ENCODE measurements at places on chromosomes 5 and 9.

- DNase-seq: no peak
Observed at GRCh38 chr9:95078511-95078910, 239.0 kb downstream of the FANCC start.

- no peak for DNase-seq
Observed at GRCh38 chr5:144205141-144205551, 34.5 kb downstream of the KCTD16 start.

DNA sequence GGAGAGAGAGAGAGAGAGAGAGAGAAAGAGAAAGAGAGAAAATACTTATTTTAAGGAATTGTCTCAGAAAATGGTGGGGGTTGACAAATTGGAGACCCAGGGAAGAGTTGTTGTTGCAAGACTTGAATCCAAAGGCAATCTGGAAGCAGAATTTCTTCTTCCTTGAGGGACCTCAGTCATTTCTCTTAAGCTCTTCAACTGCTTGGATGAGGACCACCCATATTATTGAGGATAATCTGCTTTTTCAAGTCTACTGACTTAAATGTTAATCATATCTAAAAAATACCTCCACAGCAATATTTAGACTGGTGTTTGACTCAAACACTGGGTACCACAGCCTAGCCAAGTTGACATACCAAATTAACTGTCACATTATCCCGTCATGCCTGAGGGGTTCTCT, 2.9 kb downstream of the CDKN2B-AS1 start:
- no peak for DNase-seq

DNA sequence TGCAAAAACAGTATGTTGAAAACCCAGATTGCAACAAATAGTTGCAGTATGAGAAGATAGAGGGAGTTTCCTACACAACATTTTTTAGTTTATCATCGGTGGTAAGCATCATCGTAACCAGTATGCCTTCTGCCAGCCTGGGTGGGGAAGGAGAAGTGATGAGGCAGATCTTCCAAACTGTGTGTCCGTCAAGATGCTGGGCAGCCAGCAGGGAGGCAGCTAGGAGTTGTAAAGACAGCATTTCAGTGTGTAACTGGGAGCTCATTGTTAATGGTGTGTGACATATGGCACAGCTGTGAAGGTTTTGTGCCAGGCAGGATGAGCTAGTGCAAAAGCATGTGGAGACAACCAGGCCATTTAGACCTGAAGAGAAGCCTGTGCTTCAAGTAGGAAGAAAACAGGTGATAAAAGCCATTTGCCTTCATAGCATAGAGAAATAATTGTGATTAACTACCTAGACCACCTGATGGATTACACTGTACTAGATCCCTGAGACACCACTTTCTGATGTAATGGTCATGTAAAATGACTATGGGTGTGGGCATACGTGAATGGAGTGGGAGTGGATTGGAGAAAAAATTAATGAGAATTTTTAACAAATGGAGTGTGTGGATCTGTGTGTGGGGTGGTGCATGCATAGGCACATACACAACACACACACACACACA, 347.0 kb upstream of the ADAMTSL1 start:
- DNase-seq: no peak

GRCh38 chr9:87671478-87671877, 54.4 kb upstream of the CTSL start:
- no peak for DNase-seq

DNA sequence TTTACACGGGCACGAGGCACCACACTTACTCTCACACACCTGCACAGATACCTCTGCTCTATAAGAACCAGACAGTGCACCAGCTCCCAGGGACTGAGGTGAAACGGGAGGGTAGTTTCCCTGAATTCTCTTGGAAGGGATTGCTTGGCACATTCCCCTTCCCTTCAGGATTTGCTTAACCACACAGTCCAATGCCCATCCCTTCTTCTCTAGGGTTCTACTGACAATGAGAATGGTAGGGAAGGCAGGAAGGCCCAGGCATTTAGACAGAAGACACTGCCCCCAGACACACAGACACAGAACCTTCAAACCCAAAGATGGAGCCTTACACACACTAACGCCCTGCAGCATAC, 704 bp upstream of the LHX6 start:
- DNase-seq: no peak

DNA sequence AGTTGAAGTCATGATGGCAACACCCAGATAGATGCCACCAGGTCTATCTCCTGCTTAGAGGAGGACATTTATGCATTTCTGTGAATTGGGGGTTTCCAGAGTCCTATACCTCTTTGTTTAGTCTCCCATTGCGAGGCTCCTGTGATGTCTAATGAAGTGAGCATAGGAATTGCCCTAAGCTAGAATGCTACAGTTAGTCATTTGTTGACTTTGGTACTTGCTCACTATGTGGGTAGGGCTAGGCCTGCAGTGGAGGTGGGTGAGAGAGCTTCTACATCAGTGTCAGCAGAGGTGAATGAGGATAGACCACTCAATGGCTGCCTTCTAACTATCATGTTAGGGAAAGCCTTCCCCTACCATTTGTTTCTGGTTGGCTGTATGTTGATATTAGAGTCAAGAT, 173.3 kb upstream of the POC5 start:
- no peak for DNase-seq

- no peak for DNase-seq
Observed at GRCh38 chr5:134139891-134140469, 25.5 kb downstream of the TCF7 start.

DNA sequence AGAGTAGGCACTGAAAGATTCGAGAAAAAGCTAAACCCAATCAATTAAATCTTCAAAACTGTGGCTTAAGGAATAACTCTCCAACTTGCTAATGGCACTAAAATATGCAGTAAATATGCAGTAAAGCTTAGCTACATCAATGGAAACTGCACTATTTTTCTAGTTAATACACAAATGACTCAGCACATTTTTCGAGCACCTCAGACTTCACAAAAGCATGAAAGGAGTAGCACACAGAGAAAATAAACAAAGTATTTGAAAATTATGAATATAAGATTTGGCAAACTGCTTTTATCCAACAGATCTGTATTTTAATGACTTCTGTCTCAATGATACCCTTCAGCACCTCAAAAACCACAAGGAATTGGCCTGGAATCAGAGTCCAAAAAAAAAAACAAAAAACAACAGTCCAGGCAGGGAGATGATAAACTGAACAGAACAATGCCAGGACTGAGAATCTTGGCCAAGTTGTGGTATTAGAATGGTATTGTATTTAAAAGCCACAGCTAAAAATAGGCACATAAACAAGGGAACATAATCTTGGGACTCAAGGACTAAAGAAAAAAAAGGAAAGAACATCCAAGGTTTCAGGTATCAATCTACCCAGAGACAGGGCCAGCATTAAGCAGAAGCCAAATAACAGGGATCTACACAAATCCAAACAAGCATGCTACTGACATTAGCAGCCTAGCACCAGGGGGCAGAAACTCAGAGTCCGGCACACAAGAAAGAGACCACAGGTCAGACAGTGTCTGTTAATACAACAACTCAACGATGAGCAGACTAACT, 21.4 kb downstream of the TMEM245 start:
- no peak for DNase-seq

GRCh38 chr9:77892171-77892570, 139.4 kb downstream of the GNAQ start:
- no peak for DNase-seq

GRCh38 chr9:91382298-91382697, 20.6 kb upstream of the AUH start:
- DNase-seq: no peak

DNA sequence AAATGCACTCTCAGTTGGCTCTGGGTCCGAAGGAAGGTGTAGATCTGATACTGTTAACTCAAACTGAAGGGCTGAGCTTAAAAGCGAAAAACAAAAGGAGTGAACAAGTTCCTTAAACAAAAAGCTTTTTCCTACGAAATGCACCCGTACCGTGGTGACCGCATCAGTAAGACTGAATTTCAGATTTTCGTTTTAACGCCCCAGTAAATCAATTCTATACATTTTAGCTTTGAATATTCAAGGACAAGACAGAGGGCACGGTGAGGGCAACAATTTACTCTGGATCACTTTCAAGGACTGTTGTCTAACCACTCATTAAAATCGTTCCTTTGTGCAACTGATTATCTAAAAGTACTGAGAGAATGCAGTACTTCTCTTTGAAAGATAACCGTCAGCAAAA, 1.9 kb downstream of the HOMER1 start:
- DNase-seq: no peak

DNA sequence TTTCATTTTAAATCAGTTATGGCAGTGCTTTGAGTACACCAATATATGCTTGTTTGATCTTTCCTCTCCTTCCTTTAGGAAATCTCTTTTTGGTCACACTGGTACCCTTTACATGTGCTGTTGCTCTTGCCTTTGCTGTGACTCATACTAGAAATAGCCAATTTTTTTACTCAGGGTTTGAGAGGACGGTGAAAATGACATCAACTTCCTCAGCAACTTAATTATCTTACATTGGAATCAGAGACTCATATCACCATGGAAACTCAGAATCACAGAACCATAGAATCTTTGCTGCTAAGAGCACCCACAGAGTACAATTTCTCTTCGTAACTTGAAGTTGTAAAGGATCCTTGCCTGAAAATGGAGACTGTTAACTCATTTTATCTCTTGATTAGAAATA, 13.8 kb upstream of the ZNF300 start:
- no peak for DNase-seq

DNA sequence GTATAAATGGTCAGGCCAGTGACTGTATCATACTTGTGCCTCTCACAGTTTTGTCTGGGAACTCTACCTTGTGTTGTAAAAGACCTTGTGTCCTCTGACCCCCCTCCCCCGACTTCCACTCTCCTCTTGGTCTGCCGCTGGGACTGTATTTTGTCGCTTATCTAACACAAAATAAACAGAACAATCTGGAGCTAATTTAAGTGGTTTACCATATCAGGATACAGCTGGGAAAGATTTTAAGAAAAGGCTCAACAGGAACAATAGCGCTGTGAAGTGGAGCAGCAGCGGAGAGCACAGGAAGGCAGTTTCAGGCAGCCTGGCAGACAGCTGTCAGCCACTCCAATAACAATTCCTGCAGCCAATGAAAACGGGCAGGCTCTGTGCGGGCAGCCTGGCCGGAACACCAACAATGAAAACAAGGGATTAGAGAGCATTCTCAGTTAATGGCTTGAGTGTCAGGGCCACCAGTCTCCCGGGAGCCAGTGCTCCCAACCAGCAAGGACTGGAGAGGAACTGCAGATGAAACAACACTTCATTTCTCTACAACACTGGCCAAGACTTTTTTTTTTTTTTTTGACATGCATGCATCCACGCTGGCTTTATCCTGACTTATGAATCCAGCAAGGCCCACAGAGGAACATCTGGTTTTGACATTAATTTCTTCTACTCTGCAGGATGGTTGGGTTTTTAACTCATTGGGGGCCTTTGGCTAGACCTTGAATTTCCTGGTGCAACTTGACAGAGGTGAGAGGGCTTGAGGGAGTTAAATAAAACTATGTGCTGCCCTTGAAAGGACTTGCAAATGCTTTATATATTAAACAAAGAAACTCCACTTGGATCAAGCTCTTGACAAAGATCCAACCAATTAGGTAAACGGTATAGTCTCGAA, 76.7 kb downstream of the ARSB start:
- DNase-seq: no peak

- no peak for DNase-seq
Observed at GRCh38 chr9:113625486-113625885, 162.0 kb downstream of the RGS3 start.

GRCh38 chr5:51582871-51583394, 199.7 kb downstream of the ISL1 start:
- DNase-seq: no peak

- DNase-seq: no peak
Observed at GRCh38 chr5:132387640-132388117, 18.2 kb downstream of the SLC22A5 start.

DNA sequence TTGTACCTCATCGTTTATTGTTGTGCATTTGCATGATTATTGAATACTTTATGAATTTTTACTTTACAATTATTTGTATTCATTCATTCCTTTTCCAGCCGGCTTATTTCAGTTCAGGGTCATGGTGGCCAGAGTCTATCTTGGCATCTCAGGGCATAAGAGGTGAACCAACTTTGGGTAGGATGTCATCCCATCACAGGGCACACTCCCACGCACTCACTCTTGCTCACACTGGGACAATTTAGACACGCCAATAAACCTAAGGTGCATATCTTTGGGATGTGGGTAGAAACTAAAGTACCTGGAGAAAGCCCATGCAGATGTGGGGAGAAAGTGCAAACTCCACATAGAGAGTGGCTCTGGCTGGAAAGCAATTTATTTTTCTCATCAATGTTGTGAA, 158.1 kb upstream of the MAST4 start:
- no peak for DNase-seq

- DNase-seq: no peak
Observed at GRCh38 chr5:143696921-143697320, 115.0 kb upstream of the HMHB1 start.

Measured in stimulated activated CD4-positive, alpha-beta T cell treated with anti-CD3 and anti-CD28 coated beads, Interleukin-15, amount 100 ng/mL, for 48 hours (primary cell).